T-cell (primary cell): ENCODE measurements at places on chromosomes 7 and 10. TPM values are rescaled to one million over a fixed set of nuclear protein-coding genes. Genes with fewer than 3 reads are reported as not detected.

- no peak overlapping the region for H3K4me3 ChIP-seq
- no peaks in the 10 kb centered on the region for H3K27me3 ChIP-seq
These were observed 194.7 kb upstream of the SEMA3A start for GRCh38 chr7:84389242-84389641.

DNA sequence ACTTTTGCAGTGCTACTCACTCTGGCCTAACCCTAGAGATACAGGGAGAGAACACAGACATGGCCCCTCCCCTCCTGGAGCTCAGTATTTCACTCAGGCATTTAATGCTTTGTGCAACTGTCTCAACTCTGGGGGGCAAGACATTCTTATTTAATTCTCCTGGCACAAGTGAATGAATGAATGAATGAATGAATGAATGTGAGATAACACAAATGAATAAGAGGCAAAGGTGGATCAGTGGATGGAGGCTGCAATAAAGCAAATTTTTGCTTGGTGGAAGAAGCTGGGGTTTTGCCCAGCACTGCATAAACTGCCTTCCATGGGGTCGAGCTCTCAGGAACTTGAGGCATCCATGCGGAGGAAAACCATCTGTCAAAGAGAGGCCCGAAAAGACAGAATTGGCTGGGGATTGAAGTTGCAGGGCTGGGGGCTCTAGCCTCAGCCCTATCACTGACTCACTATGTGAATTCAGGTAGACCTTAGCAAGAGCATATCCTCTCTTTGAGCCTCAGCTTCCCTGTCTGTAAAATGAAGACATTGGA is 441.4 kb upstream of the ZMIZ1 start:
- H3K4me1 ChIP-seq, result no peaks in the 10 kb centered on the region
- H3K27ac ChIP-seq, result no peak overlapping the region
- H3K27me3 ChIP-seq, result peaks cover 6% of the 10 kb centered on the region
- no peaks in the 10 kb centered on the region for H3K36me3 ChIP-seq
- H3K4me3 ChIP-seq, result no peak overlapping the region

DNA sequence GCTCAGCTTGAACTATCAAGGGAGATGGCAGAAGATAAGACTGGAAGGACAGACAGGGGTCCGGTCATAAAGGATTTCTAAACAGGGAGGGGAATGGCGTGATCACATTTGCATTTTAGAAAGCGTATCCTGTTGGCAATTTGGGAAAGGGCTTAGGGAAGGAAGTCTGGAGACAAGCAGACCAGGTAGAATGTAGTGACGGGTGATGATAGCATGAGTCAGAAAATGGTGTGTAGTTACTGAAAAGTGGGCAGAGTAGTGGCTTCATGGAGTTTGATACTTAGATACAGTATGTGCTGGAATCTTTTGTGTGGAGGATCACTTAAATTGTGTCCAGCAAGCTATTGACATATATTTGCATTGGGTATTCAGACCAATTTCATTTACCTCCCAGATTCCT is 61.2 kb downstream of the LRGUK start:
- no peak overlapping the region for H3K27ac ChIP-seq
- H3K4me3 ChIP-seq, result no peak overlapping the region
- no peak for DNase-seq
- no peaks in the 10 kb centered on the region for H3K27me3 ChIP-seq
- no peaks in the 10 kb centered on the region for H3K4me1 ChIP-seq

DNA sequence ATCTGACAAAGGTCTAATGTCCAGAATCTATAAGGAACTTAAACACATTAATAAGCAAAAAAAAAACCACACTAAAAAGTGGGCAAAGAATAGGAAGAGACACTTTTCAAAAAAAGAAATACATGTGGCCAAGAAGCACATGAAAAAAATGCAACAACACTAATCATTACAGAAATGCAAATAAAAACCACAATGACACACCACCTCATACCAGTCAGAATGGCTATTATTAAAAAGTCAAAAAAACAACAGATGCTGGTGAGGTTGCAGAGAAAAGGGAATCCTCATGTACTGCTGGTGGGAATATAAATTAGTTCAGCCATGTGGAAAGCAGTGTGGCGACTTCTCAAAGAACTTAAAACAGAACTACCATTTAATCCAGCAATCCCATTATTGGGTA is 119.0 kb downstream of the LMBR1 start:
- no peak overlapping the region for H3K4me3 ChIP-seq
- H3K27ac ChIP-seq, result no peak overlapping the region
- H3K4me1 ChIP-seq, result no peaks in the 10 kb centered on the region
- H3K27me3 ChIP-seq, result no peaks in the 10 kb centered on the region
- peaks cover 3% of the 10 kb centered on the region for H3K36me3 ChIP-seq

EPDR1 gene
- total RNA-seq, result 0.68 TPM

DNA sequence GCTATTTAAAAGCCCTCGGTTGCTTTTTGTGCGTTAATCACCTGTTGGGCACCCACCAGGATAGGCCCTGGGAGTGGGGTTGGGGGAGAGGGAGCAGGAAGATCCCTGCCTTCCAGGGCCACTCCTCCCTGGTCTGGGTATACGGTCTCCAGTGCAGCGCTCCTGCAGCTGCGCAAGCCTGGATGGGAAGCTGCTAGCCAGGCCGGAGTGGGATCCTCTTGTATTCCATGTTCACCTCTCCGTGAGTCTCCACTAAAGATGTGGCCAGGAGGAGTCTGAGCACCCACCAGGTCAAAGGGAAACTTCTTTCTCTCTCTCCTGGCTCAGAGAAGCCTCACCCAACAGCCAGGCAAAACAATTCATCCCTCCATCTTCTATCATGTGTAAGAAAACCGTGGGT is 78.8 kb upstream of the ANLN start:
- no peaks in the 10 kb centered on the region for H3K4me1 ChIP-seq
- no peak overlapping the region for H3K27ac ChIP-seq
- H3K4me3 ChIP-seq, result no peak overlapping the region
- no peak for DNase-seq
- H3K27me3 ChIP-seq, result no peaks in the 10 kb centered on the region
- H3K36me3 ChIP-seq, result no peaks in the 10 kb centered on the region

TBRG4 gene
- total RNA-seq, result 111 TPM

- H3K4me1 ChIP-seq, result no peaks in the 10 kb centered on the region
- H3K36me3 ChIP-seq, result no peaks in the 10 kb centered on the region
These were observed 90.7 kb upstream of the RAB18 start for GRCh38 chr10:27413387-27413786.

DNA sequence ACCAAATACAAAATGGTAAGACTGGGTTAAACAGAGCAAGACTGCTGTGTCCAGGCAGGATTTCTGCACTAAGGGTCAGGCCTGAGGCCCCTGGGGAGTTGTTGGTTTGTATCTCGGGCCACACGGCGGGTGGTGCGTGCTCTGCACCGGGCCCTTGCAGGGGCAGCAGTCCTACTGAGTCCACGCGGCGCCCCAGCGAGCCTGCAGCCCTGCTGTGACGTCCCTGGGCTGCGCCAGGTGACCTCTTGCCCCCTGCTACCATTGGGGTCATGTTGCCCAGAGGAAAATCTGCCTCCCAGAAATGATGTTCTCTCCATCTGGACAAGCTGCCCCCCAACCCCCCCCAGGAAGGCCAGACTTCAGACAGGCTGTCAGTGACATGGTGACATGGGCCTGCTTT is 281.5 kb downstream of the CELF2 start:
- peaks cover 30% of the 10 kb centered on the region for H3K36me3 ChIP-seq
- DNase-seq, result no peak
- H3K4me3 ChIP-seq, result no peak overlapping the region
- no peaks in the 10 kb centered on the region for H3K27me3 ChIP-seq
- no peak overlapping the region for H3K27ac ChIP-seq
- H3K4me1 ChIP-seq, result no peaks in the 10 kb centered on the region

DNA sequence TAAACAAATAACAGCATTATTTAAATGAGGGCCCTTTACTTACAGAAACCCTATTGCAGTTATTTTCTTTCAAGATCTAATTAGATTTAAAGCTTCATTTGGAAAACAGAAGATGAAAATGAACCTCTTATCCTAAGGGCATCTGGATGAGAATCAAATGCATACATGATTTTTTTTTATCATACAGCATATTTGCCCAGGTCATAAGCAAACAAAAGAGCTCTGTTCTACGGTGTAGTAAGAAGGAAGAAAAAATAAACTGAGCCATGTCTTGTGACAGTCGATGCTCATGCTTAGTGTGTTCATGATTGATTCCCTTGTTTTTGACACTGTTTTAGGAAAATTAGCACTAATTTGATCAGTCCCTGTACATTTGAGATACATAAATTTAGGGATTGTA is 202.6 kb upstream of the RNF32 start:
- H3K36me3 ChIP-seq, result no peaks in the 10 kb centered on the region
- H3K4me3 ChIP-seq, result no peak overlapping the region
- H3K4me1 ChIP-seq, result no peaks in the 10 kb centered on the region
- no peak overlapping the region for H3K27ac ChIP-seq

JMJD1C gene
- total RNA-seq, result 90.7 TPM

DNA sequence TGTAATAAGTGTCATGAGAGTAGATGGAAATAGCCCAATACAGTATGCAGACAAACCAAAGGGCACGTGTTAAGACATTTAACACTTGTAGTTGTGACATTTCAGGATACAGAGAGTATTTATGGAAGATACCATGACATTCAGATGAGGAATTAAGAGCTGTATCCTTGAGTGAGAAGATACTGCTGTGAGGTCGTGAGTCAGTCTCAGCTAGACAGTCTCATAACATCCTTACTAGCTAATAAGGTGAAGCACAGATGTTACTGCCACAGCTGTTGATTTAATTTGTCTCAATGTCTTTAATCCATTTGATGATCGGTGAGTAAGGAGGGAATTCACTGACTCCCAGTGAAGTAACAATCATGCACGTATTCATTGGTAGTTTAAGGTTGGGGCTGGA is 288.0 kb upstream of the AKR1E2 start:
- H3K4me1 ChIP-seq, result no peaks in the 10 kb centered on the region
- no peak overlapping the region for H3K27ac ChIP-seq
- DNase-seq, result no peak
- peaks cover 2% of the 10 kb centered on the region for H3K27me3 ChIP-seq
- no peaks in the 10 kb centered on the region for H3K36me3 ChIP-seq
- no peak overlapping the region for H3K4me3 ChIP-seq
